ENCODE measurements at places on chromosomes 7 and 10.

GRCh38 chr10:75175046-75175445, 35.5 kb upstream of the VDAC2 start:
- DNase-seq: no peak

DNA sequence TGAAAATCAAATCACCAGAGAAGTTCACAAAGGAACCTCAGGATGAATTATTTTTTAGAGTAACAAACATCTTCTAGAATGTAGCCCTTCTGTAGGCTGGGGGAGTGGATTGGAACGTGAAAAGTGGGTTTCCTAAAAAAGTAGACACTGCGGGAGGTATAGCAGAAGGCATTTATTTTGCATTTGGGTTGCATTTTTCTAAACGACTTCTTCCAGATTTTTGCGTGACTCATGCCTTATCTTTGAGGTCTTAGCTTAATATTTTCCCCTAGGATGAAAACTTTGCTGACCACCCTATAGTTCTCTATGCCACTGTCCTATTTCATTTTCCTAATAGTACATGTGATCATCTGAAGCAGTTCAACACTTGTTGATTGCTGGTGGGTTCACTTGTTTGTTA, 112.7 kb upstream of the JCAD start:
- no peak for DNase-seq

DNA sequence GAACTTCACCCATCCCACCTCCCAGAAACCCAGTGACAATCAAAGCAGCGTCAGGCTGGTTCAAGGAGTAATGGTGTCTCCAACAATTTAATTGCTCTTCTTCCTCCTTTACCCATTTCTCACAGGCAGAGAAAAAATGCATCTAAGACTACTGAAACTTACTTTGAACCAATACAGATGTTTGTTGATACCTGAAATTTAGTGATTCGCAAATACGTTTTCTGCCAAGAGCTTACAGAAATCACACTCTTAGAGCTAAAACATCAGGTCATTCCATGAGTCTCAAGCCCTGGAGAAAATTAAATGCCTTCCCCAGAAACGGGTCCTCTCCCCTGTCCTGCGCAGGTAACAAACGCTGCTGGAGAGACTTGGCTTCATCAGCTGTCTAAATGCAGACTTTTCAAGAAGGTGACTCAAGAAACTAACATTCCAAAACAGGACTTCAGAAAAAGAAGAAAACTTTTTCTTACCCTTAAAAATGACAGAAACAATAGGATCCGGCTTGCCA, 443 bp downstream of the MYOF start:
- DNase-seq: no peak

- no peak for DNase-seq
These were observed 18.0 kb downstream of the TAS2R40 start for GRCh38 chr7:143239813-143240212.

- no peak for DNase-seq
These were observed 14.9 kb downstream of the ARHGAP19 start for GRCh38 chr10:97277551-97277950.

DNA sequence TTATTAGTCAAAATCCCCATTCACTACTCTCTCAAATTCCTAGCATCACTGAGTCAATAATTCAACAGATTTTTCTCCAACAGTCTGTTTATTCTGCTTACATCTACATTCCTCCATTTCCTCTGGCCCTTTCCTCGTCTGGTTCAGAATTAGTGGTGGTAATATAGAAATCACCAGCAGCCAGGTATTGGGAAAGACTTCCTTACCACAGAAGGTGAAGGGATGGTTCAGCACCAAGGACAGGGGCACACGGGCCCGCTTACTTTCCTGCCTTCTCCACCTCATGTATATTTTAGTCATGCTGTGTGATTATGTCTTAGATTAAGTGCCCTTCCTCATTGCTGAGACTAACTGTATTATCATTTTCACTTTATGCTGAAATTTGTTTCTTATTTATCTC, 70.4 kb upstream of the APBB1IP start:
- no peak for DNase-seq

DNA sequence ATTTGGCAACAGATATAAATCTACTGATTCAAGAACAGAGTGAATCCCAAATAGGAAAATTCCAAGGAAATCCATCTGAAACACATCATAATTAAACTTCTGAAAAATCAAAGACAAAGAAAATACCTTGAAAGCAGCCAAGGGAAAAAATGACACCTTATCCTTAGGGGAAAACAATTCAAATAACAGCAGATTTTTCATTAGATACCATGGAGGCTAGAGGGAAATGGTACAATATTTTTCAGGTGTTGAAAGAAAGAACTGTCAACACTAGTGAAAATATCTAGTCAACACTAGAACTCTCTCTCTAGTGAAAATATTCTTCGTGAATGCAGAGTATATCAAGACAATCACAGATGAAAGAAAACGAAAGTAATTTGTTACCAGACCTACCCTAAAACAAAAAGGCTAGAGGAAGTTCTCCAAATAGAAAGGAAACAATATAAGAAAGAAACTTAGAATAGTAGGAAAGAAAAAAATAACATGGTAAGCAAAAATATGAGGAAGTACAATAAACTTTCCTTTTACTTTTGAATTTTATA, 5.7 kb upstream of the FAM241B start:
- DNase-seq: no peak

GRCh38 chr7:155590215-155591018, 44.1 kb upstream of the CNPY1 start:
- no peak for DNase-seq

GRCh38 chr10:80253266-80253962, 36.0 kb downstream of the MAT1A start:
- no peak for DNase-seq

GRCh38 chr10:58967551-58968388, 208.7 kb upstream of the PHYHIPL start:
- peak; percentile 6 for DNase-seq

GRCh38 chr7:29987811-29988317, 1.7 kb downstream of the SCRN1 start:
- no peak for DNase-seq

- no peak for DNase-seq
These were observed 210.9 kb downstream of the CREB5 start for GRCh38 chr7:28623105-28623730.

- DNase-seq: no peak
These were observed 2.6 kb downstream of the ABI1 start for GRCh38 chr10:26857991-26858706.

DNA sequence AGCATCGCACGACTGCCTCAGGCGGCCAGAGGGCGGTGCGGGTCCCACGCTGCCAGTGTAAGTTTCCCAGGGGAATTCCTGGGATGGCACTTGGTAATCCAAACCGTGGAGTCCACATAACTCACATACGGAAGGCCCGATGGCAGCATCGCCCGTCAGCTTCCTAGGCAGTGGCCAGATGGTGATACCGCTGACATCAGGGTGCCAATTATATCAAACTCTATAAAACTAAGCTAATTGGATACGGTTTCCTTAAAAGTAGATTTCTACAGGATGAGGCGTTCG, 189.8 kb downstream of the CELF2 start:
- DNase-seq: no peak

DNA sequence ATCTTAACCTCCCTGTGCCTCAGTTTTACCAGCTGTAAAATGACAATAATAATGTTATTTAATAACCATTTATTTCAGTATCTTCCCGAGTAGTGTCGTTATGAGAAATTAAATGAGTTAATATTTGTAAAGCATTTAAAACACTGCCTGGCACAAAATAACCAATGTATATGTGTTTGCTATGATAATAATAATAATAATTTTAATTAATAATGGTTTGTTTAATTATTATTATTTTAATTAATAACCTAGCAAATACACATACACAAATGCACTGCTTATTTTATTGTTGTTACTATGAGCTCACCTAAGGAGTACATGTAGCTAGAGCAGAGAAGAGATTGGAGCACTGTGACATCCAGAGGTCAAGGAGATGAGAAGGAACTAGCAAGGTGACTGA, 18.2 kb upstream of the GPNMB start:
- DNase-seq: no peak

DNA sequence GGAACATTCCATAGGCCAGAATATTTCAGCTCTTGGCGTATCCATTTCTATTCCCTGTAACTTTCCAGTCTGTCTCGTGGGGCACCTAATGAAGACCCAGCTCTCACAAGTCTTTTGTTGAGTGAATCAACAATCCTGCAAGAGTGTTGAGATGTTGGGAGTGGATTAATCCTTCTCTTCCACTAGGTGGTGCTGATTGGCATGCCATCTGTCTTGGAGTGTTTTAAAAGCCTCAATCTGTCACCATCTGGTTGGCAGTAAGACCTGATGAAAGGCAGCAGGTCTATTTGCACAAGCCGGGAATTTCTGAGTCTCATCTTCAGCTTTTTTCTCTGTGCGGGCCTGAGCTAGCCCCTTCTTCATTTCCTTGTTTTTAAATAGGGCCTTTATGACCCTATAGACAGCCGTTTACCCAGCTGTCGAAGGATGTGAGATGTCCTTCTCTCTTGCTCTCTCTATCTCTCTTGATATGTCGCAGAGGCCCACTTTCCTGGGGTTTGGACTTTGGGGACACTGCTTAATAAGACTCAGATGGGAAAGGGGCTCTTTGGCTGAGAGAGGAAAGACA, 180.5 kb downstream of the ZNF365 start:
- no peak for DNase-seq

DNA sequence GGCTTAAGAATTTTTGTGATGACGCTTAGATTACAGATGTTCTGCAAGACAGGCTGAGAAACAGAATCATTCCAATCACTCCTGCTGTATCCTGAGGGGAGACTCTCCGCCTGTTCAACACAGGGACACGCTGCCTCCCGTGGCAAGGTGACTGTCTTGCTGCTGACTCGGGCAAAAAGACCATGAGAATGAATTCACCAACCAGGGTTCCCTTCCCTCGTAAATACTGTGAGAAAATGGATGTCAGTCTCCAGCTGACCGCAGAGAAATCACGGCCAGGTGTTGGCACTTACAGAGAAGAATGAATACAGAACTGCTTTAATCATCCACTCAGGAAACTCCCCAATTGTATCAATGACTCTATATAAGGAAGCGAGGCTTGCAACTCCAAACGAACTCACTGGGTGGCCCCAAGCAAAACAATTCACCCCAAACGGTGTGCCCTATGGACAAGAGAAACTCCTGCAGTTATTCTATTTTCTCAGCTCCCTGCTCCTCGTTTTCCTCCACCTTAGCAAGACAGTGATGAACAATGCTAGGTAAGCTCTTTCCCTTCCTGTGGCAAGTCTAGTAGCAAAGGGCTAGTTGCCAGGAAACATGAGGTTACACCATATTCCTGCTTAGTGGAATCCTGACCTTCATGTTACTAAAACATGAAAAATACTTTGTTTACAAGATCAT, 22.8 kb downstream of the GNA12 start:
- peak; percentile 32 for DNase-seq

DNA sequence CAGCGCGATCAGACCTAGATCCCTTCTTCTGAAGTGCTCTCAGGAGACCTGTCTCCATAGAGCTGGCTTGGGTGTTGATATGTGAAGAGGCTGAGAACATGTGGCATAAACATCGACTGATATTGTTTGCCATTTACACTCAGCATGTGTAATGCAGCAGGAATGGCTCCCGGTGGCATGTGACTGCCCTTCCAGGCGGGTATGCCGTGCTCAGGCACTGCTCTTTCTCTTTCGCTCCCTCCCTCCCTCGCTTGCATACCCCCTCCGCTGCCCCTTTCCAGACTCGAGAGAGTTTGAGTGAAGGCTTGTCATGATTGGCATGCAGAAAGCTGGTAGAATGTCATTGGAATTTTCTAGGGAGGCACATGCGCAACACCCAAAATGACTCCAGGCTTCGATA, 107.3 kb upstream of the PDCD4 start:
- DNase-seq: no peak

GRCh38 chr10:99555825-99556523, 23.2 kb downstream of the NKX2-3 start:
- no peak for DNase-seq

GRCh38 chr7:133869556-133869955, 257.6 kb upstream of the LRGUK start:
- DNase-seq: no peak

GRCh38 chr10:110137142-110137545, 70.3 kb upstream of the MXI1 start:
- DNase-seq: no peak

DNA sequence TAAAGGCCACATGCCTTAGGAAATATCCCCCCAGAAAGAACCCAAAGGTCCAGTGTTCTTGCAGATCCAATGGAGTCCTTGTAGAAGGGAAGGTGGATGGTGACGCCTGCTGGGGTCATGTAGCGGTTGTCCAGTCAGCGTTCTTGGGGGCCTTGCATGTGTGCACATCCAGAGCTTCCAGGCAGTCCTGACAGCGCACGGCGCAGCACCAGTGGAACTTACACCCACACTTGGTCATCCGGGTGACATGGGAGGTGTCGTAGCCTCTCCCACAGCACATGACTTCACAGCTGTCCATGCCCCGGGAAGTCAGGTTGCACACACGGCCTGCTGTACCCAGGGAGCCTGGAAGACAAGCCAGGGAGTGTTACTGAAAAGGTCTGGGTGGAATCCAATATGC, 44.8 kb downstream of the WNT2 start:
- no peak for DNase-seq

GRCh38 chr7:87452279-87452678, 23.2 kb downstream of the ABCB4 start:
- DNase-seq: no peak

GRCh38 chr7:5443678-5444077, 20.0 kb upstream of the TNRC18 start:
- DNase-seq: no peak

- DNase-seq: no peak
These were observed 32.1 kb downstream of the VSTM4 start for GRCh38 chr10:49083261-49083660.

DNA sequence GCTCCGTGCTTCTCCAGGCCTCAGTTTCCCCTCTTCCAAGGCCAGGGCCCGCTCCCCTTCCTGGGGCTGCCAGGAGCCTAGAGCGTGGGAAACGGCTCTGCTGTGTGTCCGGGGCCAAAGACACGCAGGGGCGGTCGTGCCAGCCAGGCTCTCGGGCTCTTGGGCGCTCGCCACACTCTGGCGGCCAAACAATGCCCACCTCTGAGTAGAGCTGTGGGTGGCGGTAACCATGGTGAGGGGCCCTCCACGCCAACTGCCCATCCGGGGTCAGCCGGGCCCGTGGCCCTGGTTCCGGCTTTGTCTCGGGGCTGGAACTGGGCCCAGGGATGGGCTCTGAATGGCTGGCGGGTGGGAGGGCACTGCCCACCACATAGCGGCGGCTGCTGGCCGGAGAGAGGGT, 16.0 kb downstream of the GRIFIN start:
- DNase-seq: no peak

- no peak for DNase-seq
These were observed 135.0 kb downstream of the RTKN2 start for GRCh38 chr10:62133618-62134017.

GRCh38 chr7:33941418-33941817, 36.1 kb downstream of the BMPER start:
- no peak for DNase-seq
